Stimulated activated CD8-positive, alpha-beta memory T cell treated with anti-CD3 and anti-CD28 coated beads, Interleukin-4, amount 100 ng/mL, for 1 hour (primary cell): ENCODE measurements at places on chromosomes 6 and 20.

- DNase-seq = no peak
Observed at GRCh38 chr20:2163312-2163711, 61.7 kb downstream of the STK35 start.

DNA sequence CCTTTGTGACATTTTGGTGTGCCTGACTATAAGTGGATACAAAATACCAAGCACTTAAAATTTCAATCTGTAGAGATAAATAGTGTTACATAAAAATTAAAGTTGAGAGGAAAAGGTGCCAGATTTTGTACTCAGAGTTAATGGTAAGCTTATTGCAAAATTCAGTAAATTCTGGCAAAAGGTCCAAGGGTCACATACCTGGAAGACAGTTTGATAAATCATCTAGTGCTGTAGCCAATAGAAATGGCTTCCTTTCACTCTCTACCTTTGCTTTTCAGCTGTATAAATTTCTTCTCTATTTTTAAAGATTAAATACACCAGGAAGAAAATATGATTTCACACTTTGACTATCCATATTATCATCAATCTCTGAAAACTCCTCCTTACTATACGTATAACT, 690.2 kb upstream of the NRSN1 start:
- no peak for DNase-seq

DNA sequence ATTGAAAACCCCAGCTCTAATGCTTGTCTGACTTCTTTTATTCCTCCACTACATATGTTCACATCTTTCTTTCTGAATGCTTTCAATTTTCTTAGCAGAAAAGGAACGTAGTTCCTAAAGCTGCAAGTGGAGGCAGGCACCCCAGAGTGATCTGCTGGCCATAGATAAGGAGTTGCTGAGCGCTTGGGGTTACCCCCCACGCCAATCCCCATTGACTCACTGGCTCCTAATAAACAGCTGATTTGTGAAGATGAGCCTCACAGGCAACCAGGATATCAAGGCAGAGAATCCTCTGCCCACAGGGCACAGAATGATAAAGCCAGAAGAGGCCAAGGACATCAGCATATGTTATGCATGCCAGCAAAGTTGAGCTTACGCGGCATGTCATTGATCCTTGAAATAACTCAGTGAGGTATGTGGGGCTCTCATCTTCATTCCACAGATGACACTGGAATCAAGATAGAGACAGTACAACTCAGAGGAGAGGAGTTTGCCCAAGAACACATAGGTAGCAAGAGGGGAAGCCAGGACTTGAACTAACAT, 129.1 kb upstream of the PTPRT start:
- no peak for DNase-seq

GRCh38 chr6:43862925-43863324, 92.9 kb downstream of the VEGFA start:
- no peak for DNase-seq

GRCh38 chr6:105210932-105211531, 31.2 kb upstream of the POPDC3 start:
- DNase-seq = no peak

DNA sequence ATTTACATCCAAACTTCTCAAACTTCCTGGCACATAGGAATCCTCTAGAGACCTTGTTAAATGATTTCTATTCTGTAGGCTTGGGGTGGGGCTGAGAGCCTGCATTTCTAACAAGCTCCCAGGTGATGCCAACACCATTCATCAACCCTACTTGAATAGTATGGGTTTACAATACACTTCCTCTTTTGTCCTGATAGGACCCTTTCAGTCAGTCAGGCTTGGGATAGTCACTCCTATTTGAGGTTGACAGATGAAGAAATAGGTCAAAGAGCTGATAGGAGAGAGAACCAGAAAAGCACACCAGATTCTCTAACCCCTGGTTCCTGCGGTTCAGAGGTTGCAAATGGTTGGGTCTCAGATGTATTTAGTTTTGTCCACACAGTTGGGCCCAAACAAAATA, 273.4 kb downstream of the TSHZ2 start:
- DNase-seq = no peak

DNA sequence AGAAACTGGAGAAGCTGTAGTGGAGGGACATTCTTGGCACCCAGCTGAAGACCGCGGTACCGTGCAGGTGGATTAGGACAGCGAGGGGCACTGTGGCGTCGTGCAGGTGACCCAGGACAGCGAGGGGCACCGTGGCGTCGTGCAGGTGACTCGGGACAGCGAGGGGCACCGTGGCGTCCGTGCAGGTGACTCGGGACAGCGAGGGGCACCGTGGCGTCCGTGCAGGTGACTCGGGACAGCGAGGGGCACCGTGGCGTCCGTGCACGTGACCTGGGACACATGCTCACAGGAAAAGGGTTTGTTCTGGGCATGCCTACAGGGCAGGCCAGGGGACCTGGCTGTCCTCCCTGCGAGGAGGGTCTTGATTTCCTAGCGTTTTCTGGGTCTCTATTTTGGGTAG, 29.2 kb upstream of the SMOC2 start:
- no peak for DNase-seq

- DNase-seq = no peak
Observed at GRCh38 chr6:136812174-136812573, 10.2 kb upstream of the PEX7 start.

GRCh38 chr6:38417521-38417920, 222.2 kb downstream of the BTBD9 start:
- no peak for DNase-seq

- no peak for DNase-seq
Observed at GRCh38 chr6:13710552-13711323, 897 bp downstream of the RANBP9 start.

DNA sequence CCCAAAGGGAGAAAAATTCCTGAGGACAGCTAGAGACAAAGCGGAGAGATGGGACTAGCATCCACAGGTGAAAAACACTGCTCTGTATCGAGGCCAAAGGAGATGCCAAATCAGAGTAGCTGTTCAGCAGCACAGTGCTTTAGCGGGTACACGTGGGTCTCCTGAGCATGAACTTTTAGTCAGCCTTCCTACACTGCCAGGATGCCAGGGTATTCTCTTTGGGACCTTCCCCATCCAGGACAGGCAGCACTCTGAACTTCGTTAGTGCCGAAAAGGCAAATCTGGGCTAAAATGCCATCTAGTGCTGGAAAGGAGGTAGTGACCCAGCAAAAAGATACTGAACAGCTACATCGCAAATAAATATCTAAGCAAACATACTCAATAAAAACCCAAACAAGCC, 64.9 kb downstream of the C6orf58 start:
- no peak for DNase-seq

DNA sequence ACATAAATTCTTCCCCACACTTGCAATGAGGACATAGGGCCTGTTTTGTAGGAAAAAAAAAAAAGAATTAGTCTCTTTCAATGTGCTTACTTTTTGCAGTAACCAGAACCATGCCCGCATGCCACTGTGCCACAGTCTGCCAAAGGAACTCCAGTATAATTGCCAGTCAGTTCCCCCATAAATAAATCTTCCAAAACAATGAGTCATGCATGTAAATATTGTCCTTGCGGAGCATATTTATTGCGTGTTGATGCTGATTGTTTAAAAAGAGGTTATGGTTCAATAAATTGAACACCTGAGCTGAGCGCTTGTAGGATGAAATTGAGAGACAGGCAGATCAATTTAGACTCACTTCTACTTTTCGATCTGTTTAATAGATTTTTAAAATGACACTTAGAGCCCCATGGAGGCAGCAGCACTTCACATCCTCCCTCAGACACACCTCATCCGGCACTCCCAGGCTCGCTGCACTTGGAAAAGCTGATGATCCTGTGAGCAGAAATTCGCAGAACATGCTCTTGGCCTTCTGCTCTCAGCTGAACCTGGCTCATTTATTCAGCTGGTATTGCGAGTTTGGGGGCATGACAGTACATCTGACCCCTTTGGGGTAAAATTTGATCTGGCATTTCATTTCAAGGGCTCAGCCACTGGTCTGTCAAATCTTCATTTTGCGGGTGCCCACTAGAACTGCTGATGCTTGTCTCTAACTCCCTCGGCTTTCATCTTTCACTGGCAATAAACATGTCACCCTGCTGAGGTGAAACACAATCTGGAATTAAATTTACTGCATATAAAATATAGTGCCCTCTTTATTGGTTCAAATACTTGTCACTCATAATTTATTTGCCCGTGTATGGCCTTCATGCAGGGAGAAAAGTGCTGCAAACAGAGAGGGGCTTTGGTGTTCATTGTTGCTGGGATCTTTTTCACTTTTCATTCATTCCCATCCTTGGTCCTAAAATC, 371.1 kb upstream of the POU3F2 start:
- no peak for DNase-seq

GRCh38 chr6:137162692-137163306, 10.6 kb downstream of the IL22RA2 start:
- no peak for DNase-seq

- DNase-seq = no peak
Observed at GRCh38 chr20:9211016-9211760, 142.3 kb downstream of the PLCB4 start.

- DNase-seq = no peak
Observed at GRCh38 chr6:156852858-156853216, 75.7 kb downstream of the ARID1B start.

DNA sequence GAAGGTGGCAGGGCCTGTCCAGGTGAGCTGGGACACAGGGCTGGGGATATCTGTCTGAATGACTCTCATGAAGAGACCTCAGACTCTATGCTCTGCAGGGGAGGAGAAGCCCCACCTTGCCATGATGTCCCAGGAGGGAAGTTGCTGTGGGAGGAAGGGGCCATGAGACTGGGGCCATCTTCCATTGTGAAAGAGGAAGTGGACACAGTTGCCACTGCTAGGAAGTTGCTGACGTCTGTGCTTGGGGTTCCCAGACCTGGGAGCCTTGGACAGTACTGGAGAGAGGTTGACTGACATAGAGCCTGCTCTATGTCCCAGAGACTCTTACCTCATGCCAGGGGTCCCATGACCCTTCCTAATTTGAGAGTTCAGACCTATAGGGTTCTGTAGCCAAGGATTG, 24.5 kb downstream of the SIRPB1 start:
- no peak for DNase-seq

DNA sequence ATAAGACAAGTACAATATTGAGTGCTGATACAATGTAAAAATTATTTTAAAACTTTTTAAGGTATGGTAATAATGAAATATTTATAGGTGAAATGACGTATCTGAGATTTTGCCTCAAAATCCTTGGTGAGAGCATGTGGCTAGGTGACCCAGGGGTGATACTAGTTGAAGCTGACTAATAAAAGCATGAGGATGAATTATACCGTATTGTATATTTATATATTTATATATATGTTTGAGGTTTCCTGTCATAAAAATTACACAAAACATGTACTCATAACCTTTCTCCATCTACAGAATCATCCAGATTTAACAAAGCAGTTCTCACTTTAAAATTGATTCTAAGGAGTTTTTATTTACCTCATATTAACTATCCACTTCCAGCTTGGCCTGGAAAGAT, 358.1 kb downstream of the CDKAL1 start:
- DNase-seq = no peak

DNA sequence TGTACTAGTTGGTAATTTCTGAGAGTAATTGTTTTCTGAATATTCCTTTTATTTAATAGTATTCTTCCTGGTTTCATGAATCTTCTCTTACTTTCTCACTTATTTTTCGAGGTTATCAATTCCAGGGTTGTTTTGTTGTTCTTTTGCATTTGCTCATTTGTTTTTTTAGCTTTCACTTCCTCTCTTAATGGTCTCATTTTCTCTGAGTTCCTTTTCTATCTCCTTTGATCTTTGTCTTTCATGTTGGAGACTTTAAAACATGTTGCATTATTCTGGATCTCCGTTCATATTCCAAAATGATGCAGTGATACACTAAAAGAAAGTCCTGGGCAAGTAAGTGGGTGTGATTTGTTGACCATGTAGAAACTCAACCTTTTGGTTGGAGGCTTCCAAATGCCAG, 345.3 kb upstream of the SLC35B3 start:
- DNase-seq = no peak

DNA sequence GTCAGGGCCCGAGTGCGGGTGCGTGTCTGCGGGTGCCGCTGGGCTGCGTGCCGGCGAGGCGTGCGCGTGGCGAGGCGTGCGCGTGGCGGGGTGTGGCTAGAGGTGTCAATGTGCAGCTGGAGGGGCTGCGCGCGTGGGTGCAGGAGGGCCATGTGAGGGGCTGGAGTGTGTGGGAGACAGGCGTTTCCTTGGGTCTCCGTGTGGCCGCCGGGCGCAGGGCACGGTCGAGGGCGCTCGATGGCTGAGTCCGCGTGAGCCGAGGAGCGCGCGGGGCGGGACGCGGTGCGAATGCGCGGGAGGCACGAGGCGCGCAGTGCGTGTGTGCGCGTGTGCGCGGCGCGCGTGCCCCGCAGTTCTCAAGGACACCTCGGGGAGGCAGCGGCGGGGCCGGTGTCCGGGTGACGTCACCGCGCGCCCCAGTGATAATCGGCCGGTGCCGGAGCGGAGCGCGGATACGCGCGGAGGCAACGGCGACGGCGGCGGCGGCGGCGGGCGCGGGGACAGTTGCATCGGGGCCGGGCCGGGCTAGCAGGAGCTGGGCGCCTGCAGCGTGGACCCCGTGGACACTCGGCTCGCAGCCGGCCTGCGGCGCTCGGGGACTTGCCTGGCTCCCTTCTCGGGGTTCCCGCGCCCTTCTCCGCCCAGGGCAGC, 38.7 kb downstream of the YTHDF1 start:
- no peak for DNase-seq

DNA sequence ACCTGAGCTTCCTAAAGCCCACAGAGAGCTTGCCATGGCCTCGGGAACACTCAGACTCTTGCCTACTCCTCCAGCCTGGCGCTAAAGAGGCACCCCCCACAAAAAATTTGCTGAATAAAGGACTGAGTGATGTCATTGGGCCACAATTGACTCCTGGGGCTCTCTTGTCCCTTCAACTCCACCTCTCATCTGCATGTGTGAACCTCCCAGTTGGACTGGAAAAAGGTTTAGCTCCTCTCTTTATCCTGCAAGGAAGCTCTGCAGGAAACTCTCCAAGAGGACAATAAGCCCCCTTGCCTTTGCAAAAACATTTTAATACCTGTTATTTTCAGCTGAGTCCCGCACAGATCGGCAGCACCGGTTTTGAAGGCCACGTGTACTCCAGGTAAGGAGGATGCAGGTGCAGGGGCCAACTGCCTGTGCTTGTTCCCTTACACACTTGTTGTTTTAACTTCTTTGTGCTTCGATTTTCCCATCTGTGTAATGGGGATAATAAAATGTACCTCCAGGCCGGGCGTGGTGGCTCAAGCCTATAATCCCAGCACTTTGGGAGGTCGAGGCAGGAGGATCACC, 107.3 kb downstream of the TFAP2C start:
- no peak for DNase-seq

DNA sequence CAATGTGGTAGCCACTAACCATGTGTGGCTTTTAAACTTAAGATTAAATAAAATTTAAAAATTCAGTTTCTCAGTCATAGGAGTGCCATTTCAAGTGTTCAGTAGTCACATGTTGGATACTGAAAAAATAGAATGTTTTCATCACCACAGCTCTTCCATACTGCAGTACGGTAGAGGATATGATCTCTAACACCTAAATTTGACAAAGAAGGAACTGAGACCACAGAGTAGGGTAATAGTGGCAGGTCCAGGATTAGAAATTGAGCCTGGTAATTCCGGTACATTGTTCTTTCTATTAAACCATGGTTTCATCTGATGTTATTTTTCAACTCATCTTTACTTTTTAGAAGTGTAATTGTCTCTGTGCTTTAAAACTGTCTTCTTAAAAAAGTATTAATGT, 104.0 kb downstream of the CD2AP start:
- no peak for DNase-seq
